ENCODE measurements at places on chromosomes 7 and 10. TPM values are rescaled to one million over a fixed set of nuclear protein-coding genes. Genes with fewer than 3 reads are reported as not detected.

DNA sequence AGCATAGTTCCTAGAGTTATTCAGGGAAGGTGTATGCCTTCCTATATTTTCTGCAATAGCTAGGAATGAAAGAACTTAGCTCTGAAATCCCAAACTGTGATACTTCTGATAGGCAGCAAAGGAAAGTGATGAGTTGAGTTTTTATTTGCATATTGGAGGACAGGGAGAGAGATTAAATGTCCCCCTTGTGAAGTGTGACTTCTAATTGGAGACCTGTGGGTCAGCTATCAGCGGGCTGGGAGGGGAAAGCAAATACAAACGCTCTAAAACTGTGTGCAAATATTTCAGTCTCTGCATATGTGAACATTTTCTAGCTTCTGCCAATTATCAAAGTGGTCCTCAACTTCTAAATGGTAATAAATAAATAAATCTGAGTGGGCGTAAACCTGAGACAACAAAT lies 203.3 kb downstream of the CACNB2 start:
- no peak for ATAC-seq

DNA sequence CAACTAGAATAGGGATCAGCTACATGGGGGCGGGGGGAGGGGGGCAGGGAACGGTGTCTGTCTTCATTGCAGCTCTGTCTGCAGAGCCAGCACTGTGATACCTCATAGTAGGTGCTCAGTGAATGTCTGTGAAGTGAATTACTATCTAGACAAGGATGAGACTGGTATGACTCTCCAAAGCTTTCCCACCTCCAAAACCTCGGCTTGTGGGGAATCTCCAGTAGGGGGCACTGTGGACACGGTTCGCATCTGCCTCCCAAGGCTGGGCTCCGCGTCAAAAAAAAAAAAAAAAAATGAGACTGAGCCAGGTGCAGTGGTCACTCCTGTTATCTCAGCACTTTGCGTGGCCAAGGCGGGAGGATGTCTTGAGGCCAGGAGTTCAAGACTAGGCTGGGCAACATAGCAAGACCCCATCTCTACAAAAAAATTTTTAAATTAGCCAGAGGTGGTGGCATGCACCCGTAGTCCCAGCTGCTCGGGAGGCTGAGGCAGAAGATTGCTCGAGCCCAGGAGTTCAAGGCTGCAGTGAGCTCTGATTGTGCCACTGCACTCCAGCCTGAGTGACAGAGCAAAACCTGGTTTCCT lies 9.6 kb downstream of the TRIM56 start:
- ATAC-seq = peak; percentile 59

GRCh38 chr7:77866786-77867536 lies 68.4 kb downstream of the PHTF2 start:
- peak; percentile 96 for ATAC-seq

DNA sequence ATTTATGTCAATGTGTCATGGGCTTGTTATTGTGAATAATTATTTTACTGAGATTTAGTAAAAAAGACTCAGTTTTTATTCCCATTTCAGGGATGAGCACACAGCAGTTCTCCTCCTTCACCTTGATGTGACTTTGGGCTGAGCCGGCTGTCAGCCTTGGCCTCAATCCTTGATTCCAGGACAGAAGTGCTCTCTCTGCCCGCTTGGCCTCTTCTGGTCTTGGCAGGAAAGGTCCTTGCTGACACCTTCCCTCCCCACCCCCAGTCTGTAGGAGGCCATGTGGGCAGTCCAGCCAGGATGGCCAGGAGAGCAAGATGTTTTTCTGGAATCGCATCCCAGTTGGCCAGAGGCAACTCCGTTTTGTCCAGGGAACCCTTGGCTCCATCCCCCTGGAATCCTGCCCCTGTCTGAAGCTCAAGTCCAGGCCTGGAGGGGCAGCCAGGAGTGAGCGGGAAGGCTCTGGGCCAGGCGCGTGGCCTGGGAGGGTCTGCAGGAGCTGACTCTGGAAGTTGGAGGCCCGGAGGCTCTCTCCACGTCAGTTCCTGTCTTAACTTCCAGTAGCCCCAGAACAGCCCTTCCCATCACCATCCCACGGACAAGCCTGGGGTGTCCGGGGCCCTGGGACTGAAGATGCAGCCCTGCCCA lies 100.9 kb downstream of the PDGFA start:
- ATAC-seq = no peak

The TAS2R3 gene
- 0.96 TPM for total RNA-seq

The PCGF5 gene
- total RNA-seq = 18.1 TPM

- no peak for ATAC-seq
Observed at GRCh38 chr7:65382452-65382851, 8.8 kb downstream of the ZNF92 start.

DNA sequence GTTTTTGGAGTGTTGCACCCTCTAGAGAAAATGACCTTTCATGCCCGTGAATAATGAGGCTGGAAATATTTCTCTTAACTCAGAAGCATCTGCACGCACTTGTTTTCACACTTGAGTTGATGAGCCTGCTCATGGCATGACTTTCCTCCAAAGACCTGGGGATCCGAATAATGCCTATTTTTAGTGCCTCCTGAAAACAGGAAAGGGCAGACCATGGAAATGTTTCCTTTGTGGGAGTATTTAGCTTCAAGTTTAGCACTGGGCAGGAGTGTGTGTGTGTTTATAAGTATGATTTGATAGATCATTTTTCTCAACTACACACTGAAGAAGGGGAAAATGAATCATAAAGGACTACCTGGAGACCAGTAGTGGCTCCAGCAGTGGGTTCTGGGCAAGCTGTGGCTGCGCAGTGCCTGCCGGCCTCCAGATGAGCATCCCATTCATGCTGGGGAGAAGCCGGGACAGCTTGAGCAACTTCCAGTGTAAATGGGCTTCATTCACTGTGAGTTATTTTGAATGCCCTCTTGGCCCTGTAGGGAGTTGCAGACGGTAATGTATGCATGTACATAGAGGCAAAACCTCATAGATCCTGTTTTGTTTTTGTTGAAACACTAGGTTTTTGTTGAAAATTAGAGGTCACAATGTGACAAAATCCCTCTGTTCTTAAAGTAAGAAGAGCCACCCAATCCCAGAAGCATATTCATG lies 117.8 kb upstream of the INSYN2A start:
- ATAC-seq = no peak

GRCh38 chr7:46253520-46253919 lies 332.4 kb upstream of the IGFBP3 start:
- peak; percentile 67 for ATAC-seq

The SFTPA1 gene
- 0.32 TPM for total RNA-seq

DNA sequence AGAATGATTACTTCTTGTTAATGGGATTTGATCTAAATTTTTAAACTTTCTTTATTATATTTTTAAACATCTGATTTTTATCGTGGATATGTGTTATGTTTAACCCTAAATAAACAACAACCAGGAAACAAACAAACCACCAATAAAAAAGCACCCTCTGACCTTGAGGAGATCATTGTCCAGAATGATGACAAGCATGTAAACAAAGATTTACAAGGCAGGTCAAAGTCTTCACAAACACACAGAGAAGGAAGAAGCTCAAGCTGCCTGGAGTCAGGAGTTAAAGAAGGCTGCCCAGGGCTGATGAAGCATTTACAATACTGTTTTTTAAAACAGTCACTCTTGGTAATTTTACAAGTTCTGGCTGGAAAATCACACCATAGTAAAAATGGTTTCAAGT lies 31.0 kb upstream of the EGFR start:
- ATAC-seq = no peak

GRCh38 chr7:111089822-111090426 lies 1.0 kb upstream of the LRRN3 start:
- peak; percentile 64 for ATAC-seq

DNA sequence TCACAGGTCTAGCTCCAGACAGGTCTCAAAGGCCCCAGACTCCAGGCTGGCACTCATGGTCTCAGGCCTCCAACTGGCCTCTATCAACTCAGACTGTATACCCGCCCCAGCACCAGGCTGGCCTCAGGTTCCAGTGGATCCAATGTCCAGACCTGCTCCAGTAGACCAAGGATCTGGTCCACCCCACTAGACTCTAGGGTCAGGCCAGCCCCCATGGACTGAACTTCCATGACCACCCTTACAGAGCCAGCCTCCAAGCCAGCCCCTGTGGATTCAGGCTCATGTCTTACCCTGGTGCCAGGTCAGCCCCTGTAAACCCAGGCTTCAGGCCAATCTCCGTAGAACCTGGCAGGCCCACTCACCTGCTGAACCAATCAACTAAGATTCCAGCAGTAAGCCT lies 16.8 kb upstream of the GNAT3 start:
- no peak for ATAC-seq

DNA sequence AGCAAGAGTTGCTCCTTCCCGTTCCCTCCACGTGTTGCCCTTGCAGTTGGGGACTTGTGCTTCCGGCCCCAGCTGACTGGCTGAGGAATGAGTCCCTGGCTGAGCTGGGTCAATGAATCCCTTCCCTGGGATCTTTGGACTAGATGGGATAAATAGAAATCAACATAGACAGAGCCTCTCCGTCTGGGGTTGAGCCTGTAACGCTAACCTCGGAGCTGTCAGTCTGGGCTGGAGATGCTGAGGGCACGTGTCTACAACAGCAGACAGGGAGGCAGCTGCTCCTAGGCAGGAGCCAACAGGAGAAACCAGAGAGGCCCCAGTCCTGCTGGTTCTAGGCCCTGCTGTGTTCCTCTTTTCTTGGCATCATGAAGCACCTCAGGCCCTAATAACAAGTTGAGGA lies 42.3 kb upstream of the HSPA12A start:
- ATAC-seq = no peak

DNA sequence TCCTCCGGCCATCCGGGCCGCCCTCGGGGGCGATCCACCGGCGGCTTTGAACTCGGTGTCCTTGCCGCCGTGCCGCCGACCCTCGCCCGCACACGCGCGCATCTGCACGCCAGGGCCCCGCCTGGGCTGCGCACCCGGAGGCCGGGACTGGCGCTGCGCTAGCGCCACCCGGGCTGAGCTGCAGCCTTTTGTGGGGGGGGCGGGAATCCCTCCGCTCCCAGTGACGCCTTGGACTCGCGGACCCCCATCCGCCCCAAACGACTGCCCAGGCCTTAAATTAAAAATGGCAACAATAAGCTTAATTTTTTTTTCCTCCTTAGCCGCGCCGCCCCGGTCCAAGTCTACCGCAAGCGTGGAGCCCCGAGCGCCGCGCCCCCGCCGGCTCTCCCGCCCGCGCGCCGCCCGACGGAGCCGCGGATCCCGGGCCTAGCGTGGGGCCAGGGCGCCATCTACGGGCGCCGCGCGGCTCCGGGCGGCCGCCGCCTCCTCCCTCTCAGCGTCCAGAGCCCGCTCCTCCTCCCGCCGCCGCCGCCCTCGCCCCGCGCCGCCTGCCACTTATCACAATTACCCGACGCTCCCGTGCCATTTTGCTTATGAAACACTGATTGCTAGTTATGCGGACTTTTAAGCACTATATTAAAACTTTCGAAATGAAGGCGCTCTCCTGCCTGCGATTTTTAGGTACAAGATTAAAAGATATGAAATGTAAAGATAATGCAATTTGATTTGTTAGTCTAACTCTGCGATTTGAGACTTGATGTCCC lies 7.5 kb upstream of the EBF3 start:
- peak; percentile 83 for ATAC-seq

DNA sequence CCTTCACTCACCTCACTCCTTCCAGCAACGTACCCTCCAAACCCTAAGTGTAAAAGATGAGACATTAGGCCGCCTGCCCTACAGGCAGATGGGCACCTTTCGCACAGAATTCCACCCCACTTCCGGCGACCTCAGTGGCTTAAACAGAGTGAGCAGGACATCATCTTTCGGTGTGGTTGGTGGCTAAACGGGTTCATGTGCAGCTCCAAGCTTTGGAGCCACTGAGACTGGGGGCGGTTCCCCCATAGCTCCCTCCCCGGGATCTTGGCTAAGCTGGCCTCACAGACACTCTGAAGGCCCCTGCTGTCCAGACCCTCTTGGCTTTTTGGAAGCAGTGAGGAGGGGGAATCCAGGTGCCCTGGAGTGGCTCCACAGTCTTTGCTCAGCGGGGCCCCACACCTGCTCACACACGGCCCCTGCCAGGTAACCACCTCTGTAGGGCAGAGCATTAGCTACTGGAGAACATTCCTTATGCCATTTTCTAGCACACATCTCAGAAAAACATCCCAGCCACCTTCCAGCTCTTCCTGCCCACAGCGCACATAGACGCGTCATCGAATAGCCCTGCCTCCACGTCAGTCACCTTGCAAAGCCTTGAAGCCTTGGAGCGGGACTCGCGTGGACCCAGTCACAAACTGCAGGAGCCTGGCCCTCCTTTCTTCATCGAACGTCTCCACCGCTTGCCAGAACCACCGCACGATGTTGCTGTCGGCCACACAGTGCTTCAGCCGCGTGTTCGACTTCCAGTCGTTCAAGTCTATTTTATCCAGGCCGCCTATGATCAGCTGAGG lies 108.8 kb downstream of the SMURF1 start:
- no peak for ATAC-seq
